ENCODE measurements at places on chromosomes 1 and 21.
A peak's percentile ranks its signal among the peaks of the same experiment; 100 is the strongest.

DNA sequence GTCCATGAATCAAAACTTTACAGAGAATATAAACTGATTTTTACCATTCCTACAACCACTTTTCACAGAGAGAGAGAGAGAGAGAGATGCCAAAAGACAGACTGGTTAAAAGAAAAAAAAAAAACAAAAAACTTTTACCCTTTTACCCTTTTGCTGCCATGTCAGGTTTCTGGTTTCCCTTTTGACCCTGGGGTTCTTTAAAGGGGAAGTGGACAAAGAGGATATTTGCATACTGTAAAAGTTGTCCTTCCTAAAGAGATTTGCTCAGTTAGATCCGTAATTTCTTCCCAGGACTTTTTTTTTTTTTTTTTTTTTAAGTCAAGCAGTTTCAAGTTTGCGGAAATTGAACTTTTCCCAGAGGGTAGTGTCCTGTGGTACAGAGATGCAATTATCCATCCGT, 287.8 kb upstream of the RGS18 start:
- ATAC-seq = no peak

DNA sequence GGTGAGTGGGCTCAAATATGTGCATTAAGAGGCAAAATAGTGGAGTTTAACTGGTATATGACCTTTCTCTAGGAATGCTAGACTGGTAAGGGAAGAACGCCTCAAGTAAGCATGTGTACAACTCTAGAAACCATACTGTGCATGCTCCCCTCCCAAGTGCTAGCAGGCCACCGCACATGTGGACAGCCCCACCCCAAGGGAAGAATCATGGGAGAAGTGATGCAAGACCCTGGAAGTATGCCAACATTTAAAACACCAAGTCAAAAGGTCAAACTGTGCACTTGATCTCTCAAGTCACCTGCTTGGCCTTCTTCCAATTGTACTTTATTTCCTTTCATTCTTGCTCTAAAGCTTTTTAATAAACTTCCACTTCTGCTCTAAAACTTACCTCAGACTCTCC, 120.4 kb downstream of the WDR3 start:
- ATAC-seq = no peak

DNA sequence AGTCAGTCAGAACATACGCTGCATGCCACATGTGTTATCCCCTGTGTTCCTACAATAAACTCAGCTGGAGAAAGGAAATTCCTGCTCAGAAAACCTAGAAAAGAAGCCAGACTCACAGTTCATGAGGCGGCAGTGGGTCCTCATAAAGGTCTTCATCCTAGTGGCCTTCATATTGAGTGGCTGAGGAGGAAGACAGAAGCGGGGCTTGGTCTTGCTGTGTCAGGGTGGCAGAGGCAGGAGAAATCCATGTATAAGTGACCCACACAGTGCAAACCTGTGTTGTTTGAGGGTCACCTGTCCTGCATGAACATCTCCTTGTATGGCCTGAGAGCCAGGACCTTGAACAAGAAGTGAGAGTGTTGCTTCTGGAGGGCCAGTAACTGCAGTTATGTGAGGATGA, 4.0 kb upstream of the WNT3A start:
- ATAC-seq = no peak

- ATAC-seq = no peak
Observed at GRCh38 chr1:247273013-247273412, 17.1 kb downstream of the VN1R5 start.

DNA sequence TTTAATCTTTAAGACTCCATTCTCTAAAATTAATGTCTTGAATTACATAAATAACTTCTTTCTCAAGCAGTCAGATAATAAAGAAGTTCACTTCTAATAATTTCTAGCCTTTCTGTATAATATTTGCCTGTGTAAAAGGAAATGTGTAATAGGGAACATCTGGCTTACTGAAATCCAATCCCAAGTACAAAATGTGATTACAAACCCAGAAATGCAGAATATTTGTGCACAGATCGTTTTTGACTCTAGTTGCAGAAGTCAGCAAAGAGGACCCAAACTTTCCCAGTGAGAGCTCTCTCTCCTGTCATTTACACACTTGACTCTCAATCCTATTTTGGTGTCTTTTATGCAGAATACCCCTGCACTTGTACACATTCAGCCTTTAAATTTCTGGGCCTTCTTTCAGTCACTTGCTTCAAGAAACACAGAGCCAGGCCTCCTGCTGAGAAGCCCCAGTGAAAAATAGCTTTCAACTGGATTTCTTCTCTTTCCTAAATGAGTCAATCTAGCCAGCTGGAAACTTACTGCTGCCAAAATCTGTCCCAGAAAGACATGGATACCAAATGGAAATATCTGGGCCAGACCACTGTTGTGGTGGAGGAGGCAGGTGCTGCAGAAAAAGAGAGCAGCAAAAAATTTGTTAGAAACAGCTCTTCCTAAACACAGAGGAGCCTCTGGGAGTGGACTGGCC, 68.5 kb upstream of the ADAM30 start:
- ATAC-seq = no peak

GRCh38 chr1:244322181-244322580, 129.5 kb downstream of the ADSS2 start:
- ATAC-seq = no peak

GRCh38 chr1:73106931-73107330, 824.6 kb upstream of the NEGR1 start:
- no peak for ATAC-seq

- ATAC-seq = no peak
Observed at GRCh38 chr1:207805841-207806421, 54.1 kb downstream of the CD46 start.

- ATAC-seq = no peak
Observed at GRCh38 chr1:181806746-181807145, 254.8 kb downstream of the ZNF648 start.

GRCh38 chr1:53188099-53188498, 8.5 kb upstream of the CPT2 start:
- ATAC-seq = no peak

DNA sequence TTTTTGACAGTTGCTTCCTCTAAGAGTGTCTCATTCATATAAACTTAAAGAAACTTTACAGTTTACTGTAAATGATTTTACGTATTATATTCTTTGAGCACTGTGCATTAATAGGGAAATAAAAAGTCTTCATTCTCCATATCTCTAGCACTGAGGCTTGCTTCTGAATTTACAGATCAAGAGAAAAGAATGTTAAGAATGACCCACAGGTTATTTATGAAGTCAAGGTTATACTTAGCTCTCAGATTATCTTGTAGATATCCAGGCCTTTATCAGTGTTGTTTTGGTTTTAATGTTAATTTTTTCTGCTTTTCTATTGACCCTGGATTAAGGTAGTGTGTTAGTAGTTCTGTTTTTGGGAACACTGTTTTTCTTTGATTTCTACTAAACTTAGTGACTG, 91.4 kb downstream of the GPR161 start:
- ATAC-seq = no peak

DNA sequence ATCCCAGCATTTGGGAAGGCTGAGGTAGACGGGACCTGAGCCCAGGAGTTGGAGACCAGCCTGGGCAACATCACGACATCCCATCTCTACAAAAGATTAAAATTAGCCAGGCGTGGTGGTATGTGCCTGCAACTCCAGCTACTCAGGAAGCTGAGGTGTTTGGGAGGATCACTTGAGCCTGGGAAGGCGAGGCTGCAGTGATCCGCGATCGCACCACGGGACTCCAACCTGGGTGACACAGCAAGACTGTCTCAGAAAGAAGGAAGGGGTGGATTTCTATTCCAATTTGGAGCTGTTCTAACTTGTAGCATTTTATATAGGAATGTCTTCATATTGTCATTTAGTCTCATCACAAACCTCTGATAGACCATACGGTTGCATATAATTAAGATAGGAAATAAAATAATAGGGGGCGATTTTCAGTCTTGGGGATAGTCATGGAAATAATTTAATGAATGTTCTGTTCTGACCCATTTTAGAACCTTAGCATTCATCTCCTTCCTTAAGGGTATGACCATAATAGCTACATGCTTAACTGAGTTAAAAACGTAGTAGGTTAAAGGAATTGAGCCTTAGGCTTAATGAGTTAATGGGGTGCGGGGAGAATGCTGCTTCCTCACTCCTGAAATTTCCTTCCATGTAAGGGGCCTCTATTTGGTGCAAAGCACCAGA, 93.1 kb downstream of the ADCY10 start:
- ATAC-seq = no peak

- no peak for ATAC-seq
Observed at GRCh38 chr1:33319949-33320618, 814 bp downstream of the A3GALT2 start.

DNA sequence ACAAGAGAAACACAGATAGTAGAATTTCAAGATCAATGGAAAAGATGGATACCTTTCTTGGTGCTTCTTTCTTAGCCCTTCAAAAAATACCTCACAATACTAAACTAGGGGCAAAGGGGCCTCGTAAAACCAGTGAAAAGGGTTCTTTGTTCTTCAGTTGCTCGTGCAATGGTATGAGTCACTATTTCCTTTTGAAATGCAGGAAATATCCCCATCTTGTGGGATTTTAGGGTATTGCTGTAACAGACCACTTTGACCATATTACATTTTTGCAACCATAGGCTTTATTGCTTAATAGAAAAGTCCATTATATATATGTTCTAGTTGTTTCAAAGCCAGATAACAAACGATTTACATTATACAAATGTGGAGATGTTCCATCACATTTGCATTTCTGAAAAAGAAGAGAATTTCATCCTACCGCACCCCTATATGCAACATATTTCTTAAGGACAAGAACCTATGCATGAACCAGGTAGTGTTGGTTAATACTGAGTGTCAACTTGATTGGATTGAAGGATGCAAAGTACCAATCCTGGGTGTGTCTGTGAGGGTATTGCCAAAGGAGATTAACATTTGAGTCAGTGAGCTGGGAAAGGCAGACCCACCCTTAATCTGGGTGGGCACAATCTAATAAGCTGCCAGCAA, 88.6 kb upstream of the PKN2 start:
- ATAC-seq = no peak

- no peak for ATAC-seq
Observed at GRCh38 chr1:1960480-1961196, 41.6 kb upstream of the TMEM52 start.

- ATAC-seq = peak; percentile 43
Observed at GRCh38 chr1:11320153-11320936, 47.3 kb downstream of the UBIAD1 start.

GRCh38 chr21:44819283-44820243, 1.7 kb upstream of the SUMO3 start:
- ATAC-seq = no peak

- no peak for ATAC-seq
Observed at GRCh38 chr21:32523988-32524719, 61.2 kb downstream of the TCP10L start.

GRCh38 chr1:145927916-145928643, 796 bp upstream of the RBM8A start:
- no peak for ATAC-seq

- ATAC-seq = no peak
Observed at GRCh38 chr1:11991969-11992676, 11.9 kb downstream of the MFN2 start.

- no peak for ATAC-seq
Observed at GRCh38 chr1:39354572-39354971, 136.9 kb upstream of the BMP8A start.

DNA sequence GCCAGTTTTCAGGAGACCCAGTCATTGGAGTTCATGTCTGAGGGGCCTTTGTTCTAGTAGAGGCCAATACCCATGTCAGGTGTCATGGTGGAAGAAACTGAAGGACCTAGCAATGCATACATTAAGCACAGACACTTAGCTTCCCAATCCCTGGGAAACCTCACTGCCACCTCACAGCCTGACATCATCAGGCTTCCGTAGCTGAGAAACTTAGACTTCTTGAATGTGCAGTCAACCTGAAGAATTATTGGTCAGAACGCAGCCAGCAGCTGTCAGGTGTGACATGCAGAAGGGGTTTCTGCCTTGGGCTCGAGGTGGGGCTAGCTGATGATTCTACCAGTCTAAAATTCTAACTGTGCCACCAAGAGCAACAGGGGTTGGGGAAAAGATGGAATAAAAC, 1.9 kb upstream of the ITPKB start:
- no peak for ATAC-seq

- ATAC-seq = no peak
Observed at GRCh38 chr1:76542359-76542758, 324.9 kb upstream of the ST6GALNAC5 start.

GRCh38 chr1:39021426-39021825, 4.7 kb upstream of the NDUFS5 start:
- no peak for ATAC-seq

GRCh38 chr1:176996456-176997090, 167.9 kb downstream of the ASTN1 start:
- ATAC-seq = no peak

GRCh38 chr1:241470361-241470760, 49.2 kb downstream of the FH start:
- ATAC-seq = no peak

DNA sequence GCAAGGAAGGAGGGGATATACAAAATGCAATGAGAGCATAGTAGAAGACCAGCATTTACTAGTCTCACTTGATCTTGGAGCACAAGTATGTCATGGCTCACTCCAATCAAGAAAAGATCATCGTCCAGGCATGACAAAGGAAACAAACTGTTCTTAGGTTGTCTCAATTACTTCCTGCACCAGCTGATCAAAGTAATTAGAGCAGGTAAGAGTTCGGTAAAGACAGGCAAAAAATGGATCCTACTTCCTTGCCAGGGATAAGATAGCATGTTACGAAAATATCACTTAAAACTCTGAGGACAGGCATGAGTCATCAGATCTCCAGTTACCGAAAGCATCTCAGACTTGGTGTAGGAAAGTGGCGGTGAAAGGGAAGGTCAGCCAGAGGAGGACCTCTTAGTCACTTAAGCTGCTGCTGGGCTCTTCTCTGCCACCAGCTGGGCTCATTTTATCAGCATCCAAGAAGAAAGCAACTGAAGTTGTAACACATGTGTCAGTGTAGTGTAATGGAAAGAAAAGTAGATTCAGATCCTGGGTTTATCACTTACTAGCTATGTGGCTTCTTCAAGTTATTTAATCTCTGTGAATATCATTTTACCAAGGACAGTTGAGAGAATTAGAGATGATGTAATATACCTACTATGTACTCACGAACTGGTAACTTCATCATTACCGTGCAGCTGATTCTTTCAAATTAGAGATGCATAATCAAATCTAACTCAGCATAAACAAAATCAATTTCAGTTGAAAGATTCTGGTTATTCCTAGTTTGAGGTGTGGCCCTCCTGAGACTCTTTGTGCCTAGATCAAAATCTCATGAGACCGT, 46.8 kb downstream of the XCL1 start:
- no peak for ATAC-seq

DNA sequence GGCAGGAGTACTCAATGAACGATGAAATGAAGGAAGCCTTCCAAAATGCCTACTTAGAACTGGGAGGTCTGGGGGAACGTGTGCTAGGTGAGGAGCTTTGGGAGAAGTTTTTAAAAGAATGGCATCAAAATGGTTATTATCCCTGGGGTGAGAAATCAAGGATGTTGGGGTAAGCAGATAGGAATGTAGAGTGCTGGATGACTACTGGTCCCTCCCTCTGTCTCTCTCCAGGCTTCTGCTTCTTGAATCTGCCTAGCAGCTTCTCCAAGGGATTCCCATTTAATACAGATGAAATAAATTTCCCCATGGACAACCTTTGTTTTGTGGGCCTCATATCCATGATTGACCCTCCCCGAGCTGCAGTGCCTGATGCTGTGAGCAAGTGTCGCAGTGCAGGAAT, 19.0 kb upstream of the CASQ1 start:
- ATAC-seq = no peak
